ENCODE measurements at places on chromosomes 2 and 18. TPM values are rescaled to one million over a fixed set of nuclear protein-coding genes. Genes with fewer than 3 reads are reported as not detected.

GRCh38 chr2:105834931-105835330, 90.2 kb downstream of the NCK2 start:
- no peak for DNase-seq

DNA sequence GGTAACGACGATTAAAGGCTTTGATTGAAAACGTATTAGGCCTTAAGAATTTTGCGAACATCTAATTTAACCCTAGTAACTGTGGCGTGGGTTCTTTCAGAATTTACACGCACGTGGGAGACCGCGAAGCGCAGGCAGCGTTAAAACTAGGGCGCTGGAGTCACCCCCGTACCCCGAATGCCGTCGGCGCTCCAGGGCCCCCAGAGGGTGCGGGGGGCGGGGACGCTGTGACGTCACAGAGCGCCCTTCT, 673 bp upstream of the SMCHD1 start:
- peak; percentile 82 for DNase-seq

- no peak for DNase-seq
Observed at GRCh38 chr18:40877096-40877495, 1077.9 kb upstream of the PIK3C3 start.

DNA sequence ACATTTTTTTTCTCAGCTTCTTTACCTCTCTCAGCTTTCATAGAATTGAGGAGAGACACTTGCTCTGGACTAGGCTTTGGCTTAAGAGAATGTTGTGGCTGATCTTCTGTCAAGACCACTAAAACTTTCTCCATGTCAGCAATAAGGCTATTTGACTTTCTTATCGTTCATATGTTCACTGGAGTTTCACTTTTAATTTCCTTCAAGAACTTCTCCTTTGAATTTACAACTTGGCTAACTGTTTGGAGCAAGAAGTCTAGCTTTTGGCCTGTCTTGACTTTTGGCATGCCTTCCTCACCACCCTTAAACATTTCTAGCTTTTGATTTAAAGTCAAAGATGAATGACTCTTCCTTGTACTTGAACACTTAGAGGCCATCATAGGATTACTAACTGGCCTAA, 104.4 kb upstream of the SLC39A10 start:
- DNase-seq: no peak

GRCh38 chr18:50527636-50528307, 32.1 kb upstream of the MAPK4 start:
- no peak for DNase-seq

GRCh38 chr18:56702946-56703345, 51.8 kb downstream of the WDR7 start:
- DNase-seq: peak; percentile 5

The ATAD2B gene
- total RNA-seq: 13.2 TPM

The IL1R2 gene
- 4.1 TPM for total RNA-seq

DNA sequence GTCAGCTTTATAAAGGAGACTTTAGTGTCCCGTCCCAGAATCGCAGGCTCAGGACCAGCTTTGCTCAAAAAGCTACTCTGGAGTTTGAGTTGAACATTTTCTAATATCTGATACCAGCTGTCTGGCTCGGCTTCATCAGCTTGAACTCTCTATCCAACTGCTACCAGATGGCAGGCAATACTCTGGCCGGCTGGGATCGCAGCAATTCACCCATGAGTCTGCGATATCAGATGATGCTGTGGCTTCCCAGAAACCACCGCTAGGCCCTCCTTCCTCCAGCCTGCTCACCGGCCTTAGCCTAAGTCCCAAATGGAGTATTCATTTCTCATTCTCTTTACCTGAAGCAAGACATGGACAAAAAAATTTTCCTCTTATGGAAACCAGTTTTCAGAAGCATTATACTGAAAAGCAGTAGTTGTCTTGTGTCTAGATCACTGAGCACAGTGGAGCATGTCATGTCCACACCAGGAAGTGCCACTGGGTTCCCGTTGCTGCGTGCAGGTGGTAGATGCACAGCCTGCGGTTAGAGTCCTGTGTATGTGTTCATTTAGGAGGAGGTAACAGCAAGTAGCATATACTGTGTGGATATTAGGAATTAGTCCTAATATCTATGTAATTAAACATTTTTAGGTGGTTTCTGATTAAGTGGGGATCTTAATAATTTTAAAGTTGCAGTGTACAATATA, 162.0 kb upstream of the SOX11 start:
- DNase-seq: no peak

The FOXD4L1 gene
- total RNA-seq: 0.11 TPM

DNA sequence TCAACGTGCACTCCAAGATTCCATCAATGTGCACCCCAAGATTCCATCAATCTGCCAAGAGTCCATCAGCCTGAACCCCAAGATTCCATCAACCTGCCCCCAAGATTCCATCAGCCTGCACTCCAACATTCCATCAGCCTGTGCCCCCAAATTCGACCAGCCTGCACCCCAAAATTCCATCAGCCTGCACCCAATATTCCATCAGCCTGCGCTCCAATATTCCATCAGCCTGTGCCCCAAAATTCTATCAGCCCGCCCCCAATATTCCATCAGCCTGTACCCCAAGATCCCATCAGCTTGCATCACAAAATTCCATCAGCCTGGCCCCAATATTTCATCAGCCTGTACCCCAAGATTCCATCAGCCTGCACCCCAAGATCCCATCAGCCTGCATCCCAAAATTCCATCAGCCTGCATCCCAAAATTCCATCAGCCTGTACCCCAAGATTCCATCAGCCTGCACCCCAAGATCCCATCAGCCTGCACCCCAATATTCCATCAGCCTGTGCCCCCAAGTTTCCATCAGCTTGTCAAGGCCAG, 92.1 kb upstream of the PXDN start:
- DNase-seq: no peak

GRCh38 chr18:63591725-63592124, 4.6 kb downstream of the SERPINB13 start:
- DNase-seq: no peak

GRCh38 chr2:58893656-58894351, 652.7 kb upstream of the FANCL start:
- DNase-seq: no peak

GRCh38 chr2:62140426-62141141, 55.3 kb upstream of the B3GNT2 start:
- DNase-seq: no peak

DNA sequence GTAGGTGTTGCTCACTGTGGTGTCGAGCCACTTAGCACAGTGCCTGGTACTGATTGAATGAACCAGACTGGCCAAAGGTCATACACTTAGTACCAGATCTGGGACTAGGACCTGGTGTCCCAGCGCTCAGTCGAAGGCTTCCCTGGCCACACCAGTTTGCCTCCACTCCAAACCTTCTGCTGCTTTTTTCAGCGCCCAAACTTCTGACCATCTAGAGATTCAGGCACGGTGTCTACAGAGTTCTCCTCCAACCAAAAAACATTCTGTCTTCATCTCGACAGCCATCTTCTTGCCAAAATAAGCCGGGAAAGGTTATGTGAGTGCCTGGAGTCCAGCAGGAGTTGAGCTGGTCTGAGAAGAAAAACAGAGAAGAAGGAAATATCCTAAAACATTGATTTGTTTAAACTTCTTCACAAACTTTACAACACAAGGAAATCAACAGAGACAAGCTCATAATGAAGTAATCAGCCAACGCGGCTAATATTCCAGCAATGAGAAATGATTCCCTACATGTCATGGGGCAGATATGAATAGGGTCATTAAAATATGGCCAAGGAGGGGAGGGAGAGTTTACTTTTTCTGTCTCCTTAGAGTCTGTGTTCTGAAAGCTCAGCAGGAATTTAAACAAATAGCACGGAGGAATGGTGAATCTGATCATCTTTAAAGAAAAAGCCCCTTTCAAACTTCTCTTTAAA, 2.3 kb upstream of the GLI2 start:
- DNase-seq: no peak

The ALPG gene
- total RNA-seq: not detected

- DNase-seq: no peak
Observed at GRCh38 chr2:14199040-14199439, 433.5 kb upstream of the LRATD1 start.

DNA sequence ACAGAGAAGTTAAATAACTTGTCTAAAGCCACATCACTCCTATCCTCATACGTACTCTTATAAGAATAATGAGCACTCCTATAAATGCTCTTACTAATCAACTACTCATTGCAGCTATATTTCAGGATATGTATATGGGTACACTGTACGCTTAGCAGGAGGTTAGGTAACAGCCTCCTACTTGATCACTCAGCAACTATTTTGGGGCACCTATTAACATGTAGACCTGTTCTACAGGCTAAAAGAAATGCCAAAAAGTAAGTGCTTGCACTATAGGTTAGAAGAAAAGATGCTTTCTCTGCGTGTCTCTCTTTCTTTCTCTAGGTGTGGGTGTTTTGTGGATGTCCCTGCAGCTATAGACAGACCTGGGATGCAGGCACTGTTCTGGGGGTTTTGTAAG, 83.1 kb downstream of the TMEM182 start:
- DNase-seq: no peak

GRCh38 chr18:28109781-28110560, 67.0 kb downstream of the CDH2 start:
- DNase-seq: no peak

- DNase-seq: no peak
Observed at GRCh38 chr2:190188289-190188688, 125.8 kb upstream of the MSTN start.

DNA sequence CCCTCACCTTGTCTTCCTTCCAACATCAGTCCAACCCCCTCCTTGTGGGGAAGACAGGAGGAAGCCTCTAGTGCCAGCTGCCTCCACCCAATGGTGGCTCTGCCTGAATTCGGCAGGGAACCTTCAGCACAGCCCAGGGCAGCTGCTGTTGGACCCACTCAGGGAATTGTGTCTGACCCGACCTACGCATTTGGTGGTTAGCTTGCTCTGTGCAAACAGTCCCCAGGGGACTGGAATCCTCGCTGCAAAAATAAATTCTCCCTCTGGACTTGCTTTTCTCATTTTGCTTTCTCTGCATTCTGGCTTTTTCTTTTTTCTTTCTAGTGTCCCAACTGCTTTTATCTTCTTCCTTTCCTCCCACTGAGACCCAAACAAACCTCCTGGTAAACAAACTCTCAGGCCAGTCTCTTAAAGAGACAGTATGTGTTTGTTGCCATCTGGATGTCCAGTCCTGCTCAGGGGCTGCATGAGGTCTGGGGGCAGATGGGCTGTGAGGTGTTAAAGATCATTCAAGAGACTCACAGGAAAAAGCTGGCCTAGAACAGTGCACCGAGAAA, 137.7 kb upstream of the HAAO start:
- no peak for DNase-seq

DNA sequence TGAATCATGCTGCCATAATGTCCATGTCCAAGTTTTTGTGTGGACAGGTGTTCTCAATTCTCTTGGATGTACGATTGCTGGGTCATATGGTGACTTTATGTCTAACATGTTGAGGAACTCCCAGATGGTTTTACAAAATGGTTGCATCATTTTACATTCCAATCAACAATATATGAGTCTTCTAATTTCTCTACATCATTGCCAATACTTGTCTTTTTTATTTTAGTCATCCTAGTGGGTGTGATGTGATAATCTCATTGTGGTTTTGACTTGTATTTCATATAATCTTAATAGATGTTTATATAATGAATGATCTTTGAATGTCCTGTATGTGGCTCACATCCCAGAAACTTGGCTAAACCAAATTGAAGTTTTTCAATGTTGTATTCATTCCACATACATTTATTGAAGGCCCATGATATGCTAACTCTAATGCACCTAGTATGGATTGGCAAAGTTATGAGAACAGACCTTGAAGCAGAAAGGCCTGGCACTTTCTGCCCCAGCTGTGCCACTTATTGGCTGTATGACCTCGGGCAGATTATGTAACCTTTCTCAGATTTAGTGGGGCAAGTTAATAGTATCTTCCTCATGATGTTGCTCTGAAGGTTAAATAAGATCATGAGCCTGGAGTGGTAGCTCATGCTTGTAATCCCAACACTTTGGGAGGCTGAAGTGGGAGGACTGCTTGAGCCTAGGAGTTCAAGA, 205.4 kb downstream of the RAB3GAP1 start:
- no peak for DNase-seq

The TCF7L1 gene
- total RNA-seq: 0.29 TPM

- DNase-seq: no peak
Observed at GRCh38 chr2:42777883-42778805, 14.2 kb upstream of the OXER1 start.

DNA sequence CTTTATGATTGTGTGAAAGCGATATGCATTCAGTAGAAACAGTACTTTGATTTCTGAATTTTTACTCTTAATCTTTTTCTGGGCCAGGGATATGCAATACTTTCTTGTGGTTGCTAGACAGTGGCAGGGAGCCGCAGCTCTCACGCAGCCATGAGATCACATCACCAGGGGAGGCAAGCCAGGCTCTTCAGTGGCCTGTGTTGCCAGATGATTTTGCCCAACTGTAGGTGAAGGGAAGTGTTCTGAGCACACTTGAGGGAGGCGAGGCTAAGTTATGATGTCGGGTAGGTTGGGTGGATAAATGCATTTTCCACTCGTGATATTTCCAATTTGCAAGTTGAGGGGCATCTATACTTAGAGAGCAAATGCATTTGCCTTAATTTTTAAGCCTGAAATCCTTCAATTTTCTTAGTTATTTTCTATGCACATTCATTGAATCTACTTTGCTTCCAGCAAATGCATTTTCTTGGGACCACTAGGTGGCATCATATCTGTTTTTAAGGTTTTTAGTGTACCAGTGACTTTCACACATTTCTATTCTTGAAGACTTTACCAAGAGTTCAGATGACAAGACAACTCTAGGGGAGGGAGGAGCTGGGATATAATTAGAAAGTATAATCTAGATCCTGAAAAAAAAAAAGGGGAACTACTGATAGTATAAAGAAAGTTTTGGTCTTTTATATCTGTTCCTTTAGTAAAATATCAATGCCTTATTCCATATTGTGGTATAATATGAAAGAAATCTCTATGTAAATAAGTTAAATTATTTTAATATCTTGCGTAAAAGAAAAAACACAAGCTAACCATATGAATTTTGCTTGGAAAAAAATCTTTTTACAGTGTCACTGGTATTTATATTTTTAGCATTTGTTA, 643.3 kb downstream of the SOCS6 start:
- no peak for DNase-seq

The ACTR2 gene
- total RNA-seq: 250 TPM

DNA sequence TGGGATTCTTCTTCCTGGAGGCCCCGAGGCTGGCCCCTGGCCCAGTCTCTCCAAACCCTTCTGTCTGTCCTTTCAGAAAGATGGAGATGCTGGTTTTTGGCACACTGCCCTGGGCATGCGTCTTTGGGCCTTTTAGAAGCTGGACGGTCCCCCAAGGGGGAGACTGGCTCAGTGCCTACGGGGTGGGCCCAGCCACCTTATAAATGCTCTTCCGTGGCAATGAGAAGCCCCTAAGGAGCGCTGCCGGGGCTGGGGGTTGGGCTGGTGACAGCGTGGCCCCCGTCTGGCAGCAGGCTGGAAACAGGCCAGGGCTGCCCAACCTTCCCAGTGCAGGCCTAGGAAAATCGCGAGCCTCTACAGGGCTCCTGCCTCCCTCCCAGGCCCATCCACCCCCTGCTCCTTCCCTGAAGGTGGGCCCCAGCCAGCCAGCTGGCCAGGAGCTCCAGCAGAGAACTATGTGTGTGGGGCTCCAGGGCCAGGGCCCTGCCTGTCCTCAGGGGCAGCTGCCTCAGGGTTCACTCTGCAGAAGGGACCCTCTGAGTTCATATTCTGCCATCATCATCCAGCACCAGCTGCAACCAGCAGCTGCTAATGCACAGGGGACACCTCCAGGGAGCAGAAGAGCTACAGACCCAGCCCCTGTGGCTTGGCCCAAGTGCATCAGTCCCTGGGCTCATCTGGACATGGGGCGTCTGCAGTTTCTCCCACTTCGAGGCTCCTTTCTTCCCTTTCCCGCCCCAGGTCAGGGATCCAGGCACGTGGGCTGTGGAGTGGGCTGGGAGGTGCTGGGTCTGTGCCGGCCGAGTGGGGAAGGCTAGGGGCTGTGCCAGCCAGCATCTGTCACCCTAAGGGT, 107.6 kb upstream of the OTOS start:
- no peak for DNase-seq

The ALKAL2 gene
- total RNA-seq: not detected

The HOXD10 gene
- total RNA-seq: not detected

The TNFRSF11A gene
- total RNA-seq: 2.9 TPM
